ENCODE measurements at places on chromosomes 3 and 15.
A peak's percentile ranks its signal among the peaks of the same experiment; 100 is the strongest.

DNA sequence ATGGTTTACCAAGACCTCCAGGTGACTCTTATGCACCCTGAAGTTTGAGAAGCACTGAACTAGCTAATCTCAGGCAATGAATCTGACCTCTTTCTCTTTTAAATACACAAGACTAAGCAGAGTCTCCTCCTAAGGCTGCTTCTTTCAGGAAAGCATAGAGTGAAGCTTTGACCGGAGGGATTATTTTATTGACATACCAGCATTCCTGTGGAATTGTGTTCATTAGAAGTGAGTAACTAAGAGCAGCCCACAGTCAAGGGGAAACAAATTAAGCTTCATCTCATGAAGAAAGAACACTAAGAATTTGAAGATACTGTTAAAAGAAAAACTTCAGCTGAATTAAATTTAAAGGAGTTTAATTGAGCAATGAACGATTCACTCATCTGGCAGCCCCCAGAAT, 963.5 kb downstream of the NTRK3 start:
- no peak for DNase-seq

GRCh38 chr3:144444061-144444460, 472.4 kb downstream of the DIPK2A start:
- no peak for DNase-seq

- DNase-seq: peak; percentile 63
Observed at GRCh38 chr15:51192521-51193280, 98.0 kb upstream of the TNFAIP8L3 start.

GRCh38 chr15:23594252-23594770, 28.8 kb downstream of the MKRN3 start:
- DNase-seq: no peak

DNA sequence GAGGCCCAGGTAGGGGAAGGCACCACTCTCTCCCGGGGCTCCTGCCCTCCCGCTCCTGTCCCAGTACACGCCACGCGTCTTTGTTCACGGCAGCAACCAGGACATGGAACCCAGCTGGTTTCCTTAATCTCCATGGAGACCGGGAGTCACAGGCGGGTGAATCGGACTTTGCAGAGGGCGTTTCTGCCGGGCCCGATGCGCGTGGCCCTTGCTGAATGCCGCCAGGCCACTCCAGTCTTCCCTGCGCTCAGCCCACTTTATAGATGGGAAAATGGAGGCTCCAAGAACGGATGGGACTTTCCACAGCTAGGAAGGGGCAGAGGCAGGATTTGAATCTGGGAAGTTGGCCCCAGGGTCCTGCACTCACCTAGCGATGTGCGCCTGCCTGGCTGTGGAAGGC, 7.4 kb downstream of the PLXND1 start:
- no peak for DNase-seq

GRCh38 chr3:122123850-122124249, 59.6 kb upstream of the CASR start:
- no peak for DNase-seq

DNA sequence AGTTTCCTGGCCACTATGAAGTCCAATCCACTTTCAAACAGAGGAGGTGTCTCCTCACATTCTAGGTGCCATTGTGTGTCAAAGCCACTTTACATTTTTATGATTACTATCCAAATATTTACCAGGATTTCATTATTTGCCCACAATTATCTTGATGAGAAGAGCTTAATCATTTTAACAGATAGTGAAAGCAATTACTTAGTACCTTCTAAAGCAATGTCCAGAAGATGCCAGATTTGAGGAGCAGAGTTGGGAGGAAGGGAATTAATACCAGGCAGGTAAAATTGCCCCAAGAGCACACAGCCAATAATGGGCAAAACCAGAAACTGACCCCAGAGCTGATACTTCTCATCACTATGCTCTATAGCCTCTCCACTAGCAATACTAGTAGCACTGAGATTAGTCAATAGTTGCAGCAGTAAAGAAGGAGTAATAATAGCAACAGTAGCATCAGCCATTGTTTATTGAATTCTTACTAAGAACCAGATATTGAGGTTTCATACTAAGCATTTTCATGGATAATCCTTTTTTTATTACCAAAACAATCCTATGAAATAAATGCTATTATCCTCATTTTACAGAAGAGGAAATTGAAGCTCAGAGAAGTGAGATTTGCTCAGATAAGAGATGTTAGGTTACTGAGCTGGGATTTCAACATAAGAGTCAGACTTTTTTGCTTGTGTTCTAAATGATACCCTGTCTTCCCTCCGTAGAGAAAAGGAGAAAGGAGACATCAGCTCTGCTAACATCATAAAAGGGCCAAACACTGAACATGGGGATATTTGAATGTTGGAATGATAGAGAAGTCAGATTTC, 509.3 kb upstream of the CFAP20DC start:
- DNase-seq: no peak

DNA sequence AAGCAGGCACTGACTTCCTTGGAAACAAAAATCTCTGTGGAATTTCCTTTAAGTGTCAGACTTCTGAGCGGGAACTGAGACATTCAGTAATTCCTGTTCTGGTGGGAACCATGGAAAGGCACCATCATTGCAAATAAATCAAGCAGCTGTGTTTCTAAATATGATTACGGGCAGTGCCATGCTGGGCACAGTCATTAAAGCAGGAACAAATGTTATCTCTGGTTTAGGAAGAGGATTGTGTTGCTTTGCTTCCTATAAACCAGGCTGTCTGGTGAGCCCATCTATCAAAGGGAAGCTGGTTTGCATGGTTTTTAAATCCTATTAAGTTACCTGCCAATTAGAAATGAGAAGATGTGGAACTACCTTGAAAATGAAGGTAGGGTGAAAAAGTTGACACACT, 86.7 kb downstream of the EBLN2 start:
- DNase-seq: no peak

DNA sequence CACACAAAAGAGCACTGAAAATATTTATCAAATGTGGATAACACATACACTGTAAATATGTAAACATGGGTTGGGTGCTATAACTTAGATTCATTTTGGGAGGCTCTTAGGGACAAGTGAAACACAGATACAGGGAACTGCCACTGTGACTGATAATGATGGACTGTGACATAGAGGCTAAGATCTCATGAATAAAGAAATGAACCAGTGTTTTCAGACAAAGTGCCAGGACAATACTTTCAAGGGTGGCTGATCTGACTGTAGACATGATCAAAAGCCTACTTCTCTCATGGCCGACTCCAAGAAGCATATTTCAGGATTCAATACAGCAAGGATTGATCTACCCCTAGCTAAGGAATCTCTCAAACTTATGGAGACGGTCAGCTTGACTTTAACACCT, 353.8 kb downstream of the FGF12 start:
- no peak for DNase-seq

DNA sequence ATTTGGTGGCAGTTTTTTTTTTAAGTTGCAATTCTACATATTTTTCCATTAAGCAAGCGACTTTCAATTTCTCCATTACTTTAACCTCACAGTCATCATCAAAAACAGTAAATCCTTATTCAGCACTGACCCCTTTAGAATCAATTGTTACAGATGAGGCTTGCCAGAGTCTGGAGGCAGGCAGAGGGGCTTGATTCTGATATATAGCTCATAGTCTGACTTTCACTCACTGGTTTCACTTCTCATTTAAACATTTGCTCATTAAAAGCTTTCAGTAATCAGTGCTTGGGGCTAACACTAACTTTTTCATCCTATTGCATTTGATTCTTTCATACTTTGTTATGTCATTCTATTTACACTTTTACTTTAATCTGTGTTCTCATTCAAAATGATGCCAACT, 88.4 kb downstream of the PYDC2 start:
- no peak for DNase-seq

- no peak for DNase-seq
Observed at GRCh38 chr3:78799681-78800080, 968.1 kb downstream of the ROBO1 start.

DNA sequence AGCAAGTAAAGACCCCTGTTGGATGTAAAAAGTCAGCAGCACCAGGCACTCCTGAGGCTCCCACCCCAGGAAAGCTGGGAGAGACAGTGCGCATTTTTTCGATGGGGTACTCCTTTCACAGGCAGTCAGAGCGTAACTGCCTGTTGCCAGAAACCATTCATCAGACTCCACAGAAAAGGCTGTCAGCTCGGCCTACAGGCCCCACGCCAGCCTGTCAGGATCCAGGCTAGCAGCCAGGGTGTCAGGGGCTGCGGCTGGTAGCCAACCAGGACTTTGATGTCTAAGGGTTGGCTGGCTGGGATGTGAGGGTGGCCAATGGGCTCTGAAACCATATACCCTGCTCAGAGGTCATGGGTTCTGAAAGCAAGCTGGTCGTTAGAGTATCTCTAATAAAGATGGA, 164.5 kb downstream of the WNT5A start:
- no peak for DNase-seq

- no peak for DNase-seq
Observed at GRCh38 chr3:30227571-30228301, 378.7 kb upstream of the TGFBR2 start.

GRCh38 chr3:26714485-26714884, 91.9 kb downstream of the LRRC3B start:
- DNase-seq: no peak

DNA sequence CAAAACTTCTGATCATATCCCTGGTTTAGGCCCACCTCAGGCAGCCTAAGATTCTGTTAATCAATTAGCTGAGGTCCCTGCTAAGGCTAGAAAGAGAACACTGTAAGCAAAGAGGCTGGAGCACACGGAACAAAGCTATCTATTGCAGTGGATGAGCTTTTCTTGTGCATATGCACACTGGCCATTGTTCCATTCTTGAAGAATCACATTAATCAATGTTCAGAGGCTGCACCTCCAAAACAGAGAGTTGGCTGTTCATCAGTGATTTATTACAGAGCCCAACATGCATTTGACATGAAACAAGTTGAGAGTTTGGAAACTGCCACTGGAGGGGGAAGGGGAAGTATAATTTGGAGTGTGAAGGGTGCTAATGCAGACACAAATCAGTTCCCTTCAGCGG, 873.0 kb downstream of the ROBO1 start:
- no peak for DNase-seq

GRCh38 chr3:64848127-64848800, 160.5 kb upstream of the ADAMTS9 start:
- DNase-seq: no peak

GRCh38 chr3:114892880-114893279, 254.2 kb downstream of the ZBTB20 start:
- DNase-seq: no peak

DNA sequence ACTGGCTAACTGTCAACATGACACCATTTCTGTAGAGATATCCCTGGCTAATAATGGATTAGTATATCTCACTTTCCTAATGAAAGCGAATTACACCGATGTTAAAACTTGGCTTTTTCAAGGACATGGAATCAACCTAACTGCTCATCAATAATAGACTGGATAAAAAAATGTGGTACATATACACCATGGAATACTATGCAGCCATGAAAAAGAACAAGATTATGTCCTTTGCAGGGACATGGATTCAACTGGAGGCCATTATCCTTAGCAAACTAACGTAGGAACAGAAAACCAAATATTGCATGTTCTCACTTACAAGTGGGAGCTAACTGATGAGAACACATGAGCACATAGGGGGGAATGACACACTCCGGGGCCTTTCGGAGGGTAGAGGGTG, 62.6 kb downstream of the ZIC1 start:
- no peak for DNase-seq

- DNase-seq: no peak
Observed at GRCh38 chr3:135191708-135192107, 396.6 kb downstream of the EPHB1 start.

GRCh38 chr3:94775746-94776145, 712.9 kb downstream of the NSUN3 start:
- DNase-seq: no peak

DNA sequence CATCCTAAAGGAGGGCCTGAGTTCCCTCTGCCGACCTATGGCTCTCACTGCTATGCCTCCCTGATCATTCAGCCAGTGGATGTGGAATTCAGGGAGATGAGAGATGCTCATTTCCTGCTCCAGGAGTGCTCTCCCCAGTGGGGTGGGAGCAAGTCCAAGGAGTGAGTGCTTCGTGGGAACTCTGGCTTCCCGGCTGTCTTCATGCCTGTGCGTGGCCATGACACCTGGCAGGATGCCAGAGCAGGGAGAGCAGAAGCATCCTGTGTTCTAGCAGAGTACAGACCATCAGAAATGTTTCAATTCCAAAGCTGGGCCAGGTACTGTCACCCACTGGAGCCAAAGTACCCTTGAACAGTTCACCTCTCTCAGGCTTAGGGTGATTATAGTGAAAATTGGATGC, 45.1 kb downstream of the APH1B start:
- DNase-seq: no peak

DNA sequence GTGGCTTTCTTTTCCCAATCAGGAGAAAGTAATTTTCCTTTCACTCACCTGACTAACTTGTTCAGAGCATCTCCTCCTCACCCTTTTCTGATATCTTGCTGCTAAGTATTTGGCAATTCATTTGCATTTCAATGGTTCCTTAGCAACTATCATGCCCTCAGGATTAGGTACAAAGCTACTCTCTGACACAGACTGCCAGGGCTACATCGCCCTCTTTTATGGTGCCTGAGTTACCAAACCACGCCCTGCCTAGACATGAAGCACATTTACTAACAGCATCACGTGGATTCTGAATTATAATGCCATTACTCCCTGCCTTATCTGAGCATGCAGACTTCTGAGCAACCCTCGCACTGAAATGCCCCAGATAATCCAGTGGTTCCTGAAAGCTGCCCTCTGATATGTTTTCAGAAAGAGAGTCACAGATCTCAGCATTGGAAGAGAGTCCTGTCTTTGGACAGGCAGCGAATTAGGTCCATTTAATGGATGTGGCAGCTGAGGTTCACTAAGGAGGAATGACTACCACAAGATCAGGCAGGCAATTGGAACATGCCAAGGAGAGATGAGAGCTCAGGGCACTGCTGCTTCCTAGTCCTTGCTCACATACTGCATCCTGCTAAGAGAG, 14.5 kb downstream of the EPHB1 start:
- no peak for DNase-seq

DNA sequence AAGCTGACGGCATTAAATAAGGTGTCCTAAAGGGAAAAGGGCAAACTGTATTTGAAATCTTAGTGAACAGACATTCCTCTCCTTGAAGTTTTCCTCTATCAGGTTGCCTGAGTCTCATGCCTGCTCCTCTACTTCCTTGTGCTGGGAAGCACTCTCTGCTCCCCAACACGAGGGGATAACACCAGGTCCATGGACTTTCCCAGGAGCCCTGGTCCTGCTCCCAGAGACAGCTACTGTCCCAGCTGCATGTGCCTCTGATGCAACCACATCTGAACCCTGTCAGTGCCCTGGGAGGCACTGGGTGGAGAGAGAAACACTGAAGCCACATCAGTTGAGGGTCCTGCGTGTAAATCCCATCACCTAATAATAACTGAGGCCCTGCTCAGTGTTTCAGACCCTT, 7.4 kb downstream of the TLR9 start:
- no peak for DNase-seq
